ENCODE measurements at places on chromosomes 3 and 15.

- DNase-seq: no peak
Observed at GRCh38 chr3:40800343-40800742, 275.6 kb downstream of the ZNF621 start.

GRCh38 chr3:30167541-30168011, 438.8 kb upstream of the TGFBR2 start:
- DNase-seq: no peak

GRCh38 chr3:56800832-56801661, 702 bp downstream of the ARHGEF3 start:
- DNase-seq: no peak

DNA sequence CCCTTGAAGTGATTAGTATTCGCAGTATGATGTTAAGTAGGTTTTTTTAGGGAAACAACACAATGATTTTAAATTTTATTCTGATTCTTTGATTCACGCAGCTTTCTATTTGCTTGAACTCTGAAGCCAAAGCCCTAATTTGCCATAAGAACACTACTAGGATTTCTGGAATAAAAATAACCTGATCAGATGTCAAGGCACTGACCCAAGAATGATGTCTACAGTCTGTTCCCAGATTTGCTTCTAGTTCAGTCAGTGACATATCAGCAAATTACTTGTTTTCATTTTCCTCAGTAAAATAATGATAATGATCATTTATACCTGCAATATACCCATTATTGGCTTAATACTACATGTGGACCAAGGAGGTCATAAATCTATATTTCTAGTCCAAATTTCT, 179.5 kb upstream of the EIF1B start:
- no peak for DNase-seq

GRCh38 chr15:44186705-44187104, 8.4 kb downstream of the FRMD5 start:
- no peak for DNase-seq

GRCh38 chr3:129829640-129830039, 63.9 kb downstream of the TMCC1 start:
- DNase-seq: no peak

- no peak for DNase-seq
Observed at GRCh38 chr3:54967731-54968161, 39.9 kb upstream of the LRTM1 start.

- DNase-seq: no peak
Observed at GRCh38 chr3:186360779-186361178, 1.3 kb downstream of the DGKG start.

DNA sequence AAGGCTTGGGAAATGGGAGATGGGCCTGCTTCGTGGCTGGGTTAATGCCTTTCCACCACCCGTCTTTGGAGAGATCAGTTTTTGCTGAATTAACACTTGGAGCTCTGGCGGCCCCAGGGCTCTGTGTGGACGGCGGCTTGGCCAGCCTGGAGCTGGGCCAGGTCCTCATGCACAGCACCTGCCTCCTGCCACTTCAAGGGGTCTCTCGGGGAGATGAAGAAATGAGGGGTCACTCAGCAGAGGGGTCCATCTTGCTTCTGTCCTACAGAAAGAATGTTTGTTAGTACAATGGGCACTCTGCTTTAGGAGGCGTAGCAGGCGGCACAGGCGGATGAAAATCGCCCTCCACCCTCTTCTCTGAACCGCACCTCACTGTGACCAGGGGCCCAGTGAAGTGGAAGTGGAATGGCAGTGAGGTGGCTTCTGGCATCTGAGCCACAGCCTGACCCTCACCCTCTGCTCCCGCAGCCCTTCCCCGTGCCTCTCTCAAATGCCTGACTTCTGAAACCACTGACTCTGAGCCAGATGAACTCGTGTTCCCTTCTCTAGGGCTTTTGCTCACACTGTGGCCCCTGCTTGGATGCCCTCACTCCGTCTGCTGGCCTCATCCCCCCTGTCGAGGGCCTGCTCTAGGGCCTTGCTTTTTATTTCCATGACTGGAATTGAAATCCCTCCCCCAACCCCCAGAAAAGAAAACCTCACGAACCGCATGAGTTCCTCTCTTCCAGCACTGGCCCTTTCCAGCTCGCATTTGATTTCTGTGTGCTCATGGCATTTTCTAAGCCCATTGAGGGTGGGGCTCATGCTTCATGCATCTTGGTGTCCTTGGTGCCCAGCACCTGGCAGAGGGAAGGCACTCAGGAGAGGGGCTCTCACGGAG, 42.2 kb downstream of the CHDH start:
- DNase-seq: no peak

GRCh38 chr3:104906001-104906639, 460.6 kb upstream of the ALCAM start:
- DNase-seq: no peak

All from activated effector memory CD4-positive, alpha-beta T cell treated with Interleukin-2 at 50 U/mL for 16 hours (primary cell).